ENCODE measurements at places on chromosomes 1 and 21. TPM values are rescaled to one million over a fixed set of nuclear protein-coding genes. Genes with fewer than 3 reads are reported as not detected.

DNA sequence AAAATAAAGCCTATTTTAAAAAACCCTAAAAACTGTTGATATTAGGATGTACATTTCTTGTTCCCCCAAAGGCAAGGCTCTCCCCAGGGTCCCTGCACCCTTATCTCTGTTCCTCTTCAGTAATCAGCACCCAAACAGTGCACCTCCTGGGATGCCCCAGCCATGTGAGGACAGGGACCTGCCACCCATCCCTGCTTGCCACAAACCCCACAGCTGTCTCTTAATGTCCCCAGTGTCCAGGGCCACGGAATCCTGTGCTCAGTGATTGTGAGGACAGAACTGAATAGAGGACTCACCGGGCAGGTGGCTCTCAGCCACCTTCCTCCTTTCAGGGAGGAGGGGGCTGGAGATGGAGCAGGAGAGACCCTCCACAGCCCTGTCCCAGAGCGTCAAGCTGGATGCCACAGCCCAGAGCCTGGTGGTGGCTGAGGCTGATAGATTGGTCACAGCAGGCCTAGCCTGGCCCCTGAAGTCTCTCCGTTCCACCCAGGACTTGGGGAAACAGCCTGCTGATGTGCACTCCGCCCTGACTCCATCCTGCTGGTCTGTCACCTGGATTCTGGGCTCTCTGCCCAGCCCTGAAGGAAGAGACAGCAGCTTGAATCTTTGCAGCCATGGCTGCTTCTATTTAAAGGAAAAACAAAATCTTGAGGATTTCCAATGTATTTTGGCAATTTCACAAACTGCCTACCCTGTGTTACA is 23.1 kb downstream of the RNF187 start:
- no peak overlapping the region for H3K4me3 ChIP-seq
- peaks cover 6% of the 10 kb centered on the region for H3K4me1 ChIP-seq
- no peak overlapping the region for H3K27ac ChIP-seq
- no peak for DNase-seq
- no peaks in the 10 kb centered on the region for H3K36me3 ChIP-seq

DNA sequence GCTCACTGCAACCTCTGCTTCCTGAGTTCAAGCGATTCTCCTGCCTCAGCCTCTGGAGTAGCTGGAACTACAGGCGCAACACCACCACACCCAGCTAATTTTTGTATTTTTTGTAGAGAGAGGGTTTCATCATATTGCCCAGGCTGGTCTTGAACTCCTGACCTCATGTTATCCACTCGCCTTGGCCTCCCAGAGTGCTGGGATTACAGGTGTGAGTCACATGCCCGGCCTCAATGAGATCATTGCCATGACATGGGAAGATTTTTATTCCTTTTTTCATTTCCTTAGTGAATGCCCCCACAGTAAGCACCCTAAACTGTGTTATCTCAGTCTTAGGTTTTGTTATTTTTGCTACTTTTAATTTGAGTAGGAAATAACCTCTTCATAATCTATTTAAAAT is 977.9 kb downstream of the BRINP3 start:
- no peaks in the 10 kb centered on the region for H3K27me3 ChIP-seq
- no peaks in the 10 kb centered on the region for H3K4me1 ChIP-seq
- DNase-seq: no peak

GRCh38 chr21:43352568-43353281 is 74.2 kb downstream of the SIK1 start:
- H3K4me1 ChIP-seq: peaks cover 16% of the 10 kb centered on the region
- peak; percentile 37 for DNase-seq
- no peak overlapping the region for H3K4me3 ChIP-seq
- peak overlapping the region; percentile 61 for H3K27ac ChIP-seq
- H3K36me3 ChIP-seq: no peaks in the 10 kb centered on the region

GRCh38 chr1:162068301-162068700 is 1.2 kb upstream of the NOS1AP start:
- no peak overlapping the region for H3K4me3 ChIP-seq
- H3K36me3 ChIP-seq: no peaks in the 10 kb centered on the region
- H3K27ac ChIP-seq: no peak overlapping the region
- no peak for DNase-seq
- H3K27me3 ChIP-seq: peaks cover 51% of the 10 kb centered on the region
- H3K4me1 ChIP-seq: no peaks in the 10 kb centered on the region

FGR gene
- 0.21 TPM for total RNA-seq

RIIAD1 gene
- total RNA-seq: not detected

GRCh38 chr1:239816081-239816782 is 275.5 kb upstream of the FMN2 start:
- H3K4me3 ChIP-seq: no peak overlapping the region
- no peaks in the 10 kb centered on the region for H3K36me3 ChIP-seq
- DNase-seq: no peak
- H3K27me3 ChIP-seq: no peaks in the 10 kb centered on the region
